ENCODE measurements at places on chromosomes 12 and 14. TPM values are rescaled to one million over a fixed set of nuclear protein-coding genes. Genes with fewer than 3 reads are reported as not detected.

DNA sequence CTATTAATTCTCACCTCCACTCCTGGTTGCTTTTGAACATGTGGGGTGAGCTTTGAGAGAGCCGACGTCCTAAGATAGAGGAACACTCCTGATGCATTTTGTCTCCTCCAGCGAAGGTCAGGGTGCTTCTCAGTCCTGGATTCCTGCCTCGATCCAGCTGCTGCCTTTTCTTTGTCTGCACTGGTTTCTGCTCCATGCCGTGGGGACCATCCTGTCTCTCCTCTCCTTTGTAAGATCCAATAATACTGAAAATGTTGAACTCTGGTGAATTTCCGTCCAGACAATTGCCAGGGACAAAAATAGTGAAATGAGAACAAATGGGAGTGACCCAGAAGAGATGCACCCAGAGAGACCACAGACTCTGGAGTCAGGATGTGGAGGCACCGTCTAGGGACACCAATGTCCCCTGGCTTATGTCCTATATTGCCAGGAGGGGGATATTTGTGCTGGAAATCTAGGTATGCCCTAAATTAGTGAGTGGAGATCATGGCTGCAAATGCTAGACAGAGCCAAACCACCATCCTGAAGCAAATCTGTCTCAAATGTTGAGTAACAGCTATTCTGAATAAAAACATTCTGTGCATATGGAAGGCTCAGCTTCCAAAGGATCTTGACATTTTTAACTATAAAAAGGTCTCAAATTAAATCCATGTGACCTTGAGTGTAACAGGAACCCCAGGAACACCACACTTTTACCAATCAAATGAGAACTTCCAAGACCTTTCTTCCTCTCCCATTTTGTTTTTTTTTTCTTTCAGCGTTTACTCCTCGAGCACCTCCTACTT, 170.9 kb downstream of the PPM1H start:
- no peak for DNase-seq

DNA sequence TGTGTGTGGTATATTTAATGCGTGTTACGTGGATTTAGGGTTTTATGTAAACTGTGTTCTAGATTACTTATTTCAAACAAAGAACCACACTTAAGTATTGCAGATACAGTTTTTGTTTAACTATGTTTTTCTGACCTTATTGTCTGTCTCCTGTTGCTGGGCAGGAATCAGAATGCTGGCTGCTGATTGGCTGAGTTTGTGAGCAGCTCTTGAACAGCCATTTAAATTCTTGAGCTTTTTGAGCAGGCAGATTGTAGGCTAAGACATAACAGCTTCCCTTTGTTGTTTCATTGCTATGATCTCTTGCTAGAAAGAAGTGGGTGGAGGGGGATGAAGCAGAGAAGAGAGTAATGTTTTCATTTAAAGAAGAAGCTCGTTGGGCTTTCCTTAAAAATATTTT, 52.2 kb downstream of the ATF7IP start:
- peak; percentile 58 for DNase-seq

DNA sequence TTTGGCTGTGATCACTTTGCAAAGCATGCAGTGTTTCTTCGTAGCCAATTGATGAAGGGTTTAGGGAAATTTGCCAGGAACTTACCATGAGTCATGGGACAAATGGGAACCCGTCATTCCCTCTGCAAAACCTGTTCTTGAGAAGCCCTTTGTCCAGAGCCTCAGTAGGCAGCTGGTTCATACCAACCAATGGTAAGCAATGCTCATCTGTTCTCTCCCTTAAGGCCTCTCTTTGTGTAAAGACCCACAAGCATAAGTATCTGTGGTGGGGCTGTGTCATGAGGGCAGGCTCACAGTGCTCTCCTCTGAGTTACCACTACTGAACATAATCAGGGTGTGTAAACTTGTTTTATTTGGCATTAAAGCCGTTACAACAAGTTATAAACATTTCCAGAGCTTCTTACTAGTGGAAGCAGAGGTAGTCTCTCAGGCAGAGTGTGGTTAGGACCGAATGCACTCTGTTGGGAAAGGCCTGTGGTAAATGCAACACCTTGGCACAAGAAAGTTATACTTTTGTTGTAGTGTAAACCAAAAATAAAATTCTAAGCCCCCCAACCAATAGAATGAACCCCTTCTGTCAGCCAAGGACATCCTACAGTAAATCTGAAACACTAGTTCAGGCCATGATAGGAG, 119.8 kb downstream of the SINHCAF start:
- peak; percentile 55 for DNase-seq

DNA sequence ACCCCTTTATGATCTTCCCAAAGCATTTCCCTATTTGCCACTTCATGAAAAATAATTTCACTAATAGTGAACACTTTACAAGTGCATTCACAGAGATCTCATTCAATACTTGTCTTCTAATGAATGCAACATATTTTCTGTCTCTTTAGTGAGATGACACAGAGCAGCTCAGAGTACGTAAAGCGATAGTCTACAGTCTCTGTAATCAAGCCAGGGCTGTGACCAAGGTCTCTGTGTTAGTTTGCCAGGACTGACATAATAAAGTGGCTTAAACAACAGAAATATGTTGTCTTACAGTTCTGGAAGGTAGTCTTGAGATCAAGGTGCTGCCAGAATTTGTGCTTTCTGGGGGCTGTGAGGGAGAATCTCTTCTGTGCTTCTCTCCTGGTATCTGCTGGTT, 33.1 kb upstream of the FRS2 start:
- no peak for DNase-seq

DNA sequence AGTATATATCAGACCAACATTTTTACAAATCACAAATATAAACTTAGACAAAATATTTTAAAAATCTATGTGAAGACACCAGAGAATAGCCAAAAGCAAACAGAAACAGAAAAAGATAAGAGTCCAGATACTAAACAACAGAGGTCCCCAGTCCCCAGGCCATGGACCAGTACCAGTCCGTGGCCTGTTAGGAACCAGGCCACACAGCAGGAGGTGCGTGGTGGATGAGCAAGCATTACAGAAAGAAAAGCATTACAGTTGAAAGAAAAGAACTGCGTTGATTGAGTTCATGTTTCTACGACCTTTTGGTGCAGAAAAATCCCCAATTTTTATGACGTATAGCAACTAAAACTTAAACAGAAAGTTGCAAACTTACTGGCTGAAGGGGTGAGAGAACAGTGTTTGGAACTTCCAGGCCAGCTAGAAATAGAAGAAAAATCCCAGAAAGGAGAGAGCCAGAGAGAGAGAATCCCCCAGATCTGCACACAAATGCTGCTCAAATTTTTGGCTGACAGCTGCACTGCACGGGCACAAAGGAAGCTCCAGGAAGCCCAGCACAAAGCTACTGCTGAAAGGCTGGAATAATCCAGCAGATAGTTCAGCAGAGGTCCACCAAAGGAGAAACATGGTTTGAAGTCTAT, 159.6 kb upstream of the C14orf180 start:
- no peak for DNase-seq

GRCh38 chr14:48748151-48748675, 838.0 kb downstream of the RPS29 start:
- no peak for DNase-seq

The LAG3 gene
- not detected for total RNA-seq

The TSPAN8 gene
- not detected for total RNA-seq

The ZNF268 gene
- 16.2 TPM for total RNA-seq

The PTPRO gene
- 0.32 TPM for total RNA-seq

The LMNTD1 gene
- total RNA-seq, result 2.2 TPM

The PTPRB gene
- total RNA-seq, result 3.4 TPM

The ACVRL1 gene
- total RNA-seq, result 1.2 TPM
